ENCODE measurements at places on chromosomes 7 and 10.
A peak's percentile ranks its signal among the peaks of the same experiment; 100 is the strongest.

- DNase-seq, result no peak
These were observed 1.8 kb downstream of the GIMAP5 start for GRCh38 chr7:150739033-150739432.

GRCh38 chr10:78589687-78590086 lies 479.1 kb upstream of the ZMIZ1 start:
- no peak for DNase-seq

DNA sequence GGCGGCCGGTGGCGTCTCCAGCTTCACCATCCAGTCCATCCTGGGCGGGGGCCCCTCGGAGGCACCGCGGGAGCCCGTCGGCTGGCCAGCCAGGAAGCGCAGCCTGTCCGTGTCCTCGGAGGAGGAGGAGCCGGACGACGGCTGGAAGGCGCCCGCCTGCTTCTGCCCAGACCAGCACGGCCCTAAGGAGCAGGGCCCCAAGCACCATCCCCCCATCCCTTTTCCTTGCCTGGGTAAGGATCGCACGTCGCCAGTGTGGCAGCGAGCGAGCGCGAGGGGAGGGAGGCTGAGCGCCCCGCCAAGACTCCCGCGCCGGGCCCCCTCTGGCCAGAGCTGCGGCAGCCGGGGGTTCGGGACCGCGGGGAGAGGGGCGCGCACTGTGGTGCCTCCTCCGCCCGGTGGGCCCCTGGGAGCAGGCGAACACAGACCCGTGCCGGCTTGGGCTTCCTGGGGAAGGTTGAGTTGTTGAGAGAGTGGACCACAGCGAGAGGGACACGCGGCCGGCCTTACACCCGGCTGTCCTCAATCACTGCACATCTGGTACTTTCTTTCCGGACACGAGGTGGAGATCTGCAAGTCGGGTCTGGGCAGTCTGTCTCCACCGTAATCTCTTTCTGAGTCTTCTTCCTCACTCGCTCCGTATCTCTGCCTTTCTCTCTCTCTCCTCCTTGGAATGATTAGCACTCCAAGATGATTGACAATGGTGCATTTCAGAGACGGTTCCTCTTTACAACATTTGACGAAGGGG lies 652 bp downstream of the HMX2 start:
- no peak for DNase-seq

DNA sequence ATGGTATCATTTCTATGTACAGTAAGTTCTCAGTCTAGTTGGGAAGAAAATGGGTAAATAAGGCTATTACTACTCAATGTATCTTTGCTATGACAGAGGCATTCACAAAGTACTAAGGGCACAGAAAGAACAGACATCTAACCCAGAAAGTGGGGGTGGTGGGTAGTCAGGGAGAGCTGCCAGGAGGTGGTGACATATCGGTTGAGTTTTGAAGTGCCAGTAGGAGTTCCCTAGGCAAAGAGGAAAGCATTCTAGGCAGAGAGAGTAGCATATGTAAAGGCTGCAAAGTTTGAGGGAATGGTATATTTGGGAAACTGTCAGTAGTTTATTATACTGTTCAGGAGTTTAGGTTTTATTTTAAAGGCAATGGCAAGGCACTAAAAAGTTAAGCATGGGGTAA lies 282.8 kb downstream of the PHTF2 start:
- DNase-seq, result no peak

DNA sequence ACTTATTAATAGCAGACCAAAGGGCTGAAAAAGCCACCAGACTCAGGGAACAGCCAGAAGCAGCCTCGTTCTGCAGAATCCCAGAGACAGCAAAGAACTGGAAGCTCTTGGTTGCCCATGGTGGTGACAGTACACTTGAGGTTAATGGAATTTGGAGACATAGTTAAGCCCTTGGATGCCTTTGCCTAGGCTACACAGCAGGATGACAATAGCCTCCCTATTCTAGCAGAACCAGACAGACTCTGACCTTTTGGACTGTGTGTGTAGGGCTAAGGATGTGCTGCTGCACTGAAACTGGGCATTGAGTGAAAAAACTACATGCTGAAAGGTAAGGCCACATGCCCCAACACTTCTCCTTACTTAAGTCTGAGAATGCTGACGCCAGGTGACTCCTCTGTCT lies 22.7 kb downstream of the OTUD1 start:
- DNase-seq, result no peak

GRCh38 chr10:10403762-10404161 lies 613.9 kb upstream of the CELF2 start:
- no peak for DNase-seq

GRCh38 chr10:112335111-112335867 lies 38.6 kb upstream of the ACSL5 start:
- DNase-seq, result no peak

- no peak for DNase-seq
These were observed 32.1 kb downstream of the VSTM4 start for GRCh38 chr10:49083261-49083660.

- DNase-seq, result no peak
These were observed 194.8 kb downstream of the MAD1L1 start for GRCh38 chr7:2037808-2038522.

- peak; percentile 90 for DNase-seq
These were observed at the start of gene GLRX3 for GRCh38 chr10:130136226-130137089. TSS of gene GLRX3 (plus strand) at chr10:130136391. CDS start at chr10:130136421, 30 bp downstream.

Data from stimulated activated CD4-positive, alpha-beta T cell treated with anti-CD3 and anti-CD28 coated beads, Interleukin-4, amount 100 ng/mL, for 24 hours (primary cell).